Fibroblast of skin of right quadriceps (primary cell): ENCODE measurements at places on chromosomes 16 and 17.

DNA sequence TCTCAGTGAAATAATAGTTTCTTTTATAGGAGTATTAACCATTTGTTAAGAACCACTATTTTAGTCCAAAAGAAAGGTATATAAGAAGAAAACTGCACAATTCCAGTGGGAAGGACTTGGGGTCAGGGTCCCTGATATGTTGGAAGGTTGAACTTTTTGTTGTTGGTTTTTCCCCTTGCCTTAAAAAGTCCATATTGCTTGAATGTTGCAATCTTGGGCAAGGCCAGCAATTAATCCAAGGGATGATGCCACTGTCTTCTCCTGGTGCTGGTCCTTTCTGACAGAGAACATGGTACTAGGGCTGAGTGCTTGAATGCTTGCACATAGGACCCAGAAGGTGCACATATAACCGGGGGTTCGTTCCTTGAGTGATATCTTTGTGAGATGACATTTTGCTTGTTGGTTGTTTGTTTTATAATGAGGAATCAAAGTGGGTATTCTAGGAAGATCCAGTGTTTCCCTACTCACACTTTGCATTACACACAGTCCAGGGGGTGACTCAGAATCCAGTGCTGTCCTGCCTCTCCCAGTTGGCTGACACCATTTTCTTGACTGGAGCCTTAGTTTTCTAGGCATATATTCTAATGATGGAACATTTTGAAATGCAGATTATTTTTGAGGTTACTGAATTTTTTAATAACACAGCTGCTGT is 54.9 kb downstream of the SIAH1 start:
- no peak for DNase-seq

GRCh38 chr16:49580751-49581303 is 207.2 kb downstream of the C16orf78 start:
- no peak for DNase-seq

DNA sequence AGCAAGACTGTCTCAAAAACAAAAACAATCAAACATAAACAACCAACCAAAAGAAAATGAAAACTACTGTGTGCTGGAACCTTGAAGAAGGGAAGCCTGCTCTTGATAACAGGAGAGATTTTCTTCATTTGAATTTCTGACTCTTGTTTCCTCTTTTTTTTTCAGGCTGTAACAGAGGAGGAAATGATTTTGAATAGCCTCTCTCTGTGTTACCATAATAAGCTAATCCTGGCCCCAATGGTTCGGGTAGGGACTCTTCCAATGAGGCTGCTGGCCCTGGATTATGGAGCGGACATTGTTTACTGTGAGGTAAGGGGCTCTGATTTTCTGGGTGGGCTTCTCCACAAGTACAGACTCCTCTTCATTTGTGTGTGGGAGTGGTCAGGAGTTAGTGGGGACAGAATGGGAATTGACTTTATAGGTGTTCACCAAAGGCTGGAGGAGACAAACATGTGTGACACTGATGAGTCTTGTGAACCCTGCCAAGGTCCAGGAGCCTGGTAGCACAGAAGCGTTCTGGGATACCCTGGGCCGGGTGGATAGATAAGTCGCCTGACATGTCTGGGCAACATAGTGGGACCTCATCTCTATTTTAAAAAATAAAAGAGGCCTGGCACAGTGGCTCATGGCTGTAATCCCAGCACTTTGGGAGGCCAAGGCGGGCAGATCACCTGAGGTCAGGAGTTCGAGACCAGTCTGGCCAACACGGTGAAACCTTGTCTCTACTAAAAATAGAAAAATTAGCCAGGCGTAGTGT is 14.9 kb downstream of the DUS2 start:
- no peak for DNase-seq

DNA sequence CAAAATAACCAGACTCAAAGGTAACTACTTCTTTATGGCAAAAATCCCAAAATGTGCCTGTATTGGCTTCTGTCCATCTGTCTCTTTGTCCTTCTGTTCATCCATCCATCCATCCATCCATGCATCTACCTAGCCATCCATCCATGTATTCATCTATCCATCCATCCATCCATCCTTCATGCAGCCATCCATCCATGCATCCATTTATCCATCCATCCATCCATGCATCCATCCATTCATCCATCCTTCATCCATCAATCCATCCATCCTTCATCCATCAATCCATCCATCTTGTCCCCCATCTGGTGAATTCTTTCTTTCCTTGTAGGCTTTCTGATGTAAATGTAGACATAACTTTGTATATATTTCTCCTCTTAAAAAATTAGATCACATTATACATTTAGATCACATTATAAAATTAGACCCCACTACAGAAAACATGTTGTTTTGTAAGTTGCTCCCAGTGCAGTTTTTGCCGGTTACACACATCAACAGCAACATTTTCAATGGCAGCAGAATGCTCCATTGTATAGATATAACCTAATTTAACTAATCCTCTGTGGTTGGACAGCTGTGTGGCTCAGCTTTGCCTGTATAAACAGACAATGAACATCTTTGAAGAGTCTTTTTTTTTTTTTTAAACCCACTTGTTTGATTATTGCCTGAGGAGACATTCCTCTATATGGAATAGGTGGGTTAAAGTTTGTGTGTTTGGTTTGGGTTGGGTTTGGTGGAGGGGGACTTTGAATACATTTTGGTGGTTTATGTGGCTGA is 72.0 kb downstream of the MSI2 start:
- no peak for DNase-seq

DNA sequence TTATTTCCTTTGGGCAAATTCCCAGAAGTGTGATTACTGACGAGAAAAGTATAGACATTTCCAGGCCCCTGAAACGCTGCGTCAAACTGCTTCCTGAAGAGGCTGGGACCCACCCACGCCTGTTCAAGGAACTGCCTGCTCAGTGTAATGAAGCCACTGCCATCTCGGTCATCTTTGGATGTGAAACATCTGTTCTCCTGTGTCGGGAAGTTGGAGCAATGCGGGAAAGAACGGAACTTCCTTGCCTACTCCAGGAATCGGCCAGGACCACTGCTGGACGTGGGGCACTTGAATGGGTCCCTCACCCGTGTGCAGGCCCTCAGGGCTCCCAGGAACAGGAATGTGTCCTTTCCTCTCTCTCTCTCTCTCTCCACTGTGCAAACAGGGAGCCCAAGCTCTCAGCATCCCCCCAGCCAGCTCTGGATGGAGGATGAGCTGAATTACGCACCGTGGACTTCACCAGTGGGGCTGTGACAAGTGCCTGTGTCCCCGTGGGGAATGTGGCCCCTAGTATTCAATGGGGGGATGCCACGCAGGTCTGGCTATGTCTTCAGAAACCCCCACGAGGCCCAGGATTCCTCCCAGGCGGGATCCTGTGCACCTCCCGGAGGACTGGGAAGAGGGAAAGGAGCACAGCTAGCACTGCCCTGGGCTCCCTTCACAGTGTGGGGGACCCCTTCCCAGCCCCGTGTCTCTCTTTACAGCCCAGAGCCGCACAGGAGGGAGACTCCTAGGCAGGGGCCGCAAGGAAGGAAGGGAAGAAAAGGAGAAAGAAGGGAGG is 18.3 kb upstream of the LITAF start:
- DNase-seq: peak; percentile 34

GRCh38 chr17:74457146-74457819 is 9.2 kb upstream of the CD300A start:
- peak; percentile 55 for DNase-seq

- DNase-seq: no peak
Measured at GRCh38 chr17:58308173-58308984, 20.2 kb downstream of the TSPOAP1 start.

DNA sequence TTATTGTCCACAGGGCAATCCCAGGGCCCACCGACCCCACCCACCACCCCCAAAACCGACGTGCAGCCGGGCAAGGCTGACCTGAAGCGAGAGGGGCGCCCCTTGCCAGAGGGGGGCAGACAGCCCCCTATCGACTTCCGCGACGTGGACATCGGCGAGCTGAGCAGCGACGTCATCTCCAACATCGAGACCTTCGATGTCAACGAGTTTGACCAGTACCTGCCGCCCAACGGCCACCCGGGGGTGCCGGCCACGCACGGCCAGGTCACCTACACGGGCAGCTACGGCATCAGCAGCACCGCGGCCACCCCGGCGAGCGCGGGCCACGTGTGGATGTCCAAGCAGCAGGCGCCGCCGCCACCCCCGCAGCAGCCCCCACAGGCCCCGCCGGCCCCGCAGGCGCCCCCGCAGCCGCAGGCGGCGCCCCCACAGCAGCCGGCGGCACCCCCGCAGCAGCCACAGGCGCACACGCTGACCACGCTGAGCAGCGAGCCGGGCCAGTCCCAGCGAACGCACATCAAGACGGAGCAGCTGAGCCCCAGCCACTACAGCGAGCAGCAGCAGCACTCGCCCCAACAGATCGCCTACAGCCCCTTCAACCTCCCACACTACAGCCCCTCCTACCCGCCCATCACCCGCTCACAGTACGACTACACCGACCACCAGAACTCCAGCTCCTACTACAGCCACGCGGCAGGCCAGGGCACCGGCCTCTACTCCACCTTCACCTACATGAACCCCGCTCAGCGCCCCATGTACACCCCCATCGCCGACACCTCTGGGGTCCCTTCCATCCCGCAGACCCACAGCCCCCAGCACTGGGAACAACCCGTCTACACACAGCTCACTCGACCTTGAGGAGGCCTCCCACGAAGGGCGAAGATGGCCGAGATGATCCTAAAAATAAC is 3.0 kb downstream of the SOX9 start:
- DNase-seq: no peak

DNA sequence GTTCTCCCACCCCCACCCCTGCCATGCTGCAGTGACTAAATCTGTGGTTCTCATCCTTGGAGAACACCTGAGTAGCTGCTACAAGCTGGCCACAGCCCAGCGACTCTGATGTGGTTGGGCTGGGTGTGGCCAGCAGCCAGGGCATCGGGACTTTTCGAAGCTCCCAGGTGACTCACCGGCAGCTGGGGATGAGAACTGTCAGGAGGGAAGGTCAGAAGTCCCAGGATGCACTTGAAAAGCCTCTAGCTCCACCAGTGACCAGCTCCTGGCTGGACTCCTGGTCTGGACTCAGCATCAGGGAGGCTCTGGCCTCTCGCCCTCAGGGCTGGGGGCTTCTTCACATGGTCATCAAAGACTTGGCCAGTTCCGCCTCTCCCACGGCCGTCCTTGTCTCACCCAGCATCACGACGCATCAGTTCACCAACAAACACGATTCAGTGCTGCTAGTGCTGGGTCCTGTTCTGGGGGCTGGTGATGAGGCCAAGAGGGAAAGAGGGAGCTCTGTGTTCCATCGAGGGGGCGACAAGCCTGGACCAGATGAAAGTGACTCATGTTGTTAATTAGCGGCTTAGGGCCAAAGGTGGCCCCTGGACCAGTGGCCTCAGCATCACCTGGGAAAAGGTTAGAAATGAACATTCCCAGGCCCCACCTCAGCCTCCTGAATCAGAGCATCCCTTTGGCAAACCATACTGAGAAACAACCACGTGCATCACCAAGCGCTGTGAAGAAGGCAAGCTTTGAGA is 3.9 kb upstream of the C17orf99 start:
- peak; percentile 38 for DNase-seq

- DNase-seq: no peak
Measured at GRCh38 chr17:71257096-71257495, 863.7 kb upstream of the SOX9 start.

DNA sequence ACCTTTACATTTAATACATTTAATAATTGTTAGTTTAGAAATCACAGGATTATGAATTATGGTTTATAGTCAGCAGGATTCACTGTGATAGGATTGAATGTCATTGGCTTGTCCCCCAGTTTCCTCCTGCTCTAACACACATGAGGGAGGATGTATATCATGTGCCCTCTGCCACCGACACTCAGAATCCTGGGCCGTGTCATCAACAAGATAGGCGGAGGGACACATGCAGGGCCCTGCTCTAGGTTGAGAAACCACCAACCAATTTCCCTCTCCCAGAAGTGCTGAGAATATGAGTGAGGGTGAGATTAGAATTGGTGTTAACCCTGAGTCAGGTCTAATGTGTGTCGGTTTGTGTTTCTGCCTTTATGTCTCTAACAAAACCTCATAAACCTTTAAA is 85.1 kb downstream of the CES1 start:
- DNase-seq: no peak

- DNase-seq: peak; percentile 81
Measured at GRCh38 chr17:81039854-81040758, 5.2 kb downstream of the BAIAP2 start.

DNA sequence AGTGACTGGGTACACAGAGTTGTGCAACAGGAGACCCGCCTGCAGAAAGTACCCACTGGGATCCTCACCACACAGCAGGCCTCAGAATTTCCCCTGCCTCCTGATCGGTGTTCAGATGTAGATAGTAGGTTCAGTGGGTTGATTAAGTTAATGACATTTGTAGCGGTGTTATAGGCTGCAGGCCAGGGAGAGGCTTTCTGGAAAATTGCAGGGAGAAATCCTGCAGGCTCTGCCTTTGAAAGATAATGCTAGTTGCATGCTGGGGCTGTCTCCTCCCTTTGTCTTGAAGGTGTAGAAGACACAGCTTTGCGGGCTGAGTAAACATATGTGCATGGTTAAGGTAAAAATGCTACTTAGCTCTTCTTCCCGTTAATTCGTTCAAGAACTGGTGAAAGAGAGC is 406.3 kb upstream of the RBFOX1 start:
- no peak for DNase-seq

DNA sequence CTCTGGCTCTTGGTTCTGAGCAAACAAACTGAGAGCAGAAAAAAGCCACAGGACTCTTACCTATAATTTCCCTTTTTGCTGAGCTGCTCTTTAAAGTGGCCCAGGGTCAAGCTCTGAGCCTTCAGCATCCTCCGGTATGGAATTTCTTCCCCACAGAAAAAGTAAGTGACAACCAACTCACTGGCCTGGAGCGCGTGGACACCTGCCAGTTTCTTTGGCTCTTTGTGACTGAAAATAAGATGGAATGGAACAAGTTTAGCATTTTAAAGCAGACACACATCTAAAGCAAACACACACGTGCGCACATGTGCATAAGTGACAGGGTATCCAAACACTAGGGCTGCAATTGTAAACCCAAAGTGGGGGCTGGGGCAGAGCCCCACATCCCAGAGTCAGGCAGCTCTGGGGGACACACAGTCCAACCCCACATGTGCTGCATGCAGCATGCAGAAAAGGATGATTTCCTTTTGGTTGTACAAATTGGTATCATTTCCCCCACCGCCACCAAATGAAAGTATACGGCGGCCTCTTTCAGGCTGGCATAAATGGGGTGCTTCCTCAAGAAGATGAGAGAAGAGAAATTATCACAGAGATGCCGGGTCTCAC is 27.5 kb downstream of the AXIN2 start:
- DNase-seq: no peak

DNA sequence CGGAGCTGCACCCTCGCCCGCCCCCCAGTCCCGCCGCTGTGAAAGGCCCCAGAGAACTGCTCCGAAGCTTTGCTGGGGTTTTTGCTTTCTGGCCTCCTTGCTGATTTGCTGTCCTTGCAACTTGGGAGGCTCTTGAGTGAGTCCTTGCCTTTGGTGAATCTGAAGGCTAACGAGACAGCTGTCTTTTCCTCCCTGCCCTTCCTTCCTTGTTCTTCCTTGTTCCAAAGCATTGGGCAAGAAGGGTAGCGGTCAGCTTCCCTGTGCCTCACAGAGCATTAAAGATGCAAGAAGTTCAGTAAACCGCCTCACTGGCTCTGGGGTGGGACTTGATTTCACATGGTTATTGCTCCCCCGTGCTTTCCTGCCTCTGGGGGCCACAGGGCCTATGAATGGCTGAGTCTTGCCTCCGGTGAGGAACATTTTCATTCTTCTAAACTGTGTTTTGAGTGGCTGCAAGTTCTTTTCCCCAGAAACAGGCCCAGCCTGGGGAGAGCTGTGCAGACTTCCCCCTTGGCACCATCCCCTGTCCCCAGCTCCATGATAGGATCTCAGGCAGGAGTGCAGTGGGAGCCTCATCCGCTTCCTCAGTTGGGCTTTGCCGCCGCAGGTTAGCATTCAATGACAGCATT is 1.4 kb downstream of the YPEL2 start:
- no peak for DNase-seq
